ENCODE measurements at places on chromosomes 16 and 17. TPM values are rescaled to one million over a fixed set of nuclear protein-coding genes. Genes with fewer than 3 reads are reported as not detected.
A peak's percentile ranks its signal among the peaks of the same experiment; 100 is the strongest.

- no peak for DNase-seq
These were observed 19.4 kb upstream of the SDK2 start for GRCh38 chr17:73663614-73664013.

GRCh38 chr16:11073407-11073999, 129.1 kb downstream of the CLEC16A start:
- DNase-seq: no peak

- no peak for DNase-seq
These were observed 17.1 kb downstream of the SPIRE2 start for GRCh38 chr16:89845417-89845816.

GRCh38 chr17:48043176-48043575, 5.0 kb upstream of the NFE2L1 start:
- DNase-seq: peak; percentile 45

GRCh38 chr17:34668206-34668605, 88.8 kb downstream of the TMEM132E start:
- no peak for DNase-seq

- no peak for DNase-seq
These were observed 130.1 kb upstream of the ADAMTS18 start for GRCh38 chr16:77564791-77565390.

The SHISA6 gene
- not detected for total RNA-seq
